ENCODE measurements at places on chromosomes 11 and 22.

DNA sequence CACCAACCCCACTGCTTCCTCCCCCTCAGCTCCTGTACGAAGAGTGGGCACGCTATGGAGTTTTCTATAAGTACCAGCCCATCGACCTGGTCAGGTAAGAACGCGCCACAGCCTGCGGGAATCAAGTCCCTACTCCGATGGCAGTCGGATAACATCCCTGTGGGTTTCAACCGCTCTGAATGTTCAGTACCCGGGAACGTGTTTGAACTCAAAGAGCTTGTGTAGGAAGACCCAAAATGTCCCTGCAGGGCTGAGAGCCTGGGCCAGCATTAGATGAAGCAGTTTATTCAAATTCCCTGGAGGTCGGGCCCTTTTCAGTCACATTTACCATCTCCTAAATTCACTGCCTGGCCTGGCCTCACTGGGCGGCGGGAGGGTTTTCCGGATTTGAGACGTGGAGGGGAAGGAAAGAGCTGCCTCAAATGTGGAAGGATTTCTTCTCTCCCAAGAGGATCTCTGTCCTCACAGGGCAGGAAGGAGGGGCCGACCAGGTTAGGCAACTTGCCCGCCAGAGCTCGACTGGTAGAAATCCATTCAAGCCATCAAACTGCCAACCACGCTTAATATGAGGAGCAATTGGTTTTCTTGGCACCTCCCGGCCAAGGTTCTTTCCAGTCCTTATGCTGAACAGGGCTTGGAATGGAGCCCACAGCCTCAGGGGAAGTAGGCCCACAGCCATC lies 46.3 kb downstream of the ANO1 start:
- DNase-seq: no peak

DNA sequence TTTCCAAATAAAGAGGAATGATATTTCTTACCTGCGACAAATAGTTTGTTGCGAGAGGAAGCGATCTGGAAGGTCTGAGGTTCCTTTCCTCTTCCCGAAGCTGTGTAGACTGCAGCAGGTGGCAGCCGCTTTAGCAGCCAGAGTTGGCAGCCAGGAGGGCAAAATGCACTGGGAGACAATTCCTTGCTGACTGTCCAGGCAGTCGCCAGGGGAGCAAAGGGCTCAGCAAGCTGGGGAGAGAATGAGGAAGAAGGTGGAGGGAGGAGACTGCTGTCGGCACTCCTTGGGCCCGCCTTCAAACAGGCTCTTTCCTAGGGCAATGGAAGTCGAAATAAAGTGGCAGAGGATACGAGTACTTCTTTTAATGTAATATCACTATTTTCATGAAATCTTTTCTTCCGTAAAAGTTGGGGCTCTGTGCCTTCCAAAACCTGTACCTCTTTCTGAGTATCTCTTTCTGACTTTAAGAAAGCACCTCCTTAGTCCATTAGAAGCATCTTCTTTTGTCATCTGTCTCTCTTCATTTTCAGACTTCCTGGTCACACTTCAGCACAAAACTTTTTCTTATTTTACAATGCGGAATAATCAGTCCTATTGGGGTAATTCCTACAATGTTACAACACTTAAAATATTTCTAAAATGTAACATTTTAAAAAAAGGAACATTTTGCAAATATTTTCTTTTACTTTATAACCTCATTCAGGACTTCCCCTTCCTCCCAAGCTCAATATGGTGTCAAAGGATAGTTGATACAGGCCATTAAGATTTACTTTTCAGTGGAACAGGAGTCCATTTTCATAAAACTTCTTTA lies at the start of gene IL18:
Gene IL18, minus strand, starts transcription at position 220 of the 811 bp plus-strand sequence. CDS start 9,041 bp downstream, outside the sequence.
- DNase-seq: no peak

- no peak for DNase-seq
Measured at GRCh38 chr11:107973641-107974040, 35.1 kb upstream of the CUL5 start.

DNA sequence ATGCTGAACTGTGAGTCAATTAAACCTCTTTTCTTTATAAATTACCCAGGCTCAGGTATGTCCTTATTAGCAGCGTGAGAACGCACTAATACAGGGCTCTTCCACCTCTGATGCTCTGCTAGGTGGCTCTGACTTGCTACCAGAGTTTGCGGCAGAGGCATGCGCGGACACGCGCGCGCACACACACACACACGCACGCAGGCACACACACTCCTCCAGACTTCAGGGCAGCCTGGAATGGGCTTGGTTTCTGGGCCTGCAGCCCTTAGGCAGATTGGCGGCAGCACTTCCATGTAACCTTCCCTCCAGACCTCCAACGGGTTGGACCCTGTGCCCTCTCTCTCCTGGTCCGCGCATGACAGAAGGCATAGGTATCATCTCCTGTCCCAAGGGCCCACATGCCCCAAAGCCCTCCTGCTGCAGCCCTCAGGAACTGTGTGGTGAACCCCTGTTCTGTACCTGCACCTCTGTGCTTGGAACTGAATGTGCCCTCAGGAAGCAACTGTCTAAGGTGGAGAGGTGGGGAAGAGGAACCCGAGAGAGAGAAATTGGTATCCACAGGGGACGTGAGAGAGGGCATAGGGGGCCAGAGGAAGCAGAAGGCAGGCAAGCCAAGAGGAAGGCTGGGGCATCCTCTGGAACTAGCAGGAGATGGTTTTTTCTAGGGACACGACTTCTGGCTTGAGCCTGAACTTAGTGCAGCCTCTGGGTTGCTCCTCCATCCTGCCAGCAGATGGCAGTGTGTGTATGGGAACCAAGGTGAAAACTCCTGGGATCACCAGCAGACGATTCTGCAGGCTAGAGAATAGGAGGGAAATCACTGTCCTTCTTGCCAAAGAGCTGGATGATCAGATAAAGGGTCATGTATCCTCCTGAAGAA lies 23.4 kb upstream of the RIC3 start:
- DNase-seq: peak; percentile 13

DNA sequence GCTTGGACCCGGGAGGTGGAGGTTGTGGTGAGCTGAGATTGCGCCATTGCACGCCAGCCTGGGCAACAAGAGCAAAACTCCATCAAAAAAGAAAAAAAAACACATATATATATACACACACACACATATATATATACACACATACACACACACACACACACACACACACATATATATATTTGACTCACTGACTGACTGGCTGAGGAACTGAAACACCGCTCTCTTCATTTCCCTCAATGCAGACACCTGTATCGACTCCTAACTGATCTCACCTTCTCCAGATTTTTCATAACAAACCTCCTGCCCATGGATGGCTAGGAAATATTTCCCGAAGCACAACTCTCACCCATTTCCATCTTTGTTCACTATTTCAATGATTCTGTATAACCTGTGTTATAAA lies 140.7 kb upstream of the ANO3 start:
- DNase-seq: no peak

GRCh38 chr22:36413022-36413775 lies 25.4 kb upstream of the MYH9 start:
- no peak for DNase-seq

DNA sequence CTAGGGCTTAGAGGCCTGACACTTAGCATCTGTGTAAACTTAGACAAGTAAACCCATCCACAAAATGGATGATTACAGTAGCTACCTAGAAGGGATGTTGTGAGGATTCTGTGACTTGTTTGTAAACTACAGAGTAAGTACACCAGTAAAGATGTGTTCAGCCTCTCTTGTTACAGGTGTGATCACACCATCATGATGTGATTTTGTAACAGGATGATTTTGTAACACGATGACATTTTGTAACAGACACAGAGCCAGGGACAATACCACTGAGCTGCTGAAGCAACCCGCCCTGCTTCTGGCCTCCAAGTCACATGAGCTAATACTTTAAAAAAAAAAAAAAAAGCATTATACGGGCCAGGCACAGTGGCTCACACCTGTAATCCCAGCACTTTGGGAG lies 17.0 kb downstream of the FADD start:
- no peak for DNase-seq

- no peak for DNase-seq
Measured at GRCh38 chr11:60937144-60937527, 12.9 kb downstream of the TMEM132A start.

- no peak for DNase-seq
Measured at GRCh38 chr11:61766353-61766841, 14.0 kb downstream of the MYRF start.

GRCh38 chr11:2771758-2772466 lies 72.1 kb upstream of the KCNQ1OT1 start:
- no peak for DNase-seq
